HEK293T (cell line): ENCODE measurements at places on chromosomes 12 and 14.

DNA sequence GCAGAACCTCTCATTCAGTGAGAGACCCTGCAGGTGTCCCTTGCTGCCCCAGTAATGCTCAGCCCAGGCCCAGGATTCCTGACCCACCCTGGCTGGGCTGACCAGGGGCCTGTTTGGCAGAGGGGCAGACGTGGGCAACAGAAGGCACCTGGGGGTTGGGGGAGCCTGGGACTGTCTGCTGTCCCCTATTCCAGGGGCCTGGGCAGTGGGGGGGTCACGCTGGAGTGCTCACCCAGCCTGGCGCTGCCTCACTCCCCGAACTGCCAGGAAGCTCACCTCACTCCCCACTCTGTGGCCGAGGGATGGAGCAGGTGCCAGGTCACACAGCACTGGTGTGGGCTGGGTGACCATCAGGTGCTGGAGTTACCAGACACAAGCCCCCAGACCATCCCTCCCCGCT, 22.6 kb upstream of the NUDT14 start:
- no peak for DNase-seq

GRCh38 chr14:55713486-55713885, 133.5 kb downstream of the KTN1 start:
- no peak for DNase-seq

DNA sequence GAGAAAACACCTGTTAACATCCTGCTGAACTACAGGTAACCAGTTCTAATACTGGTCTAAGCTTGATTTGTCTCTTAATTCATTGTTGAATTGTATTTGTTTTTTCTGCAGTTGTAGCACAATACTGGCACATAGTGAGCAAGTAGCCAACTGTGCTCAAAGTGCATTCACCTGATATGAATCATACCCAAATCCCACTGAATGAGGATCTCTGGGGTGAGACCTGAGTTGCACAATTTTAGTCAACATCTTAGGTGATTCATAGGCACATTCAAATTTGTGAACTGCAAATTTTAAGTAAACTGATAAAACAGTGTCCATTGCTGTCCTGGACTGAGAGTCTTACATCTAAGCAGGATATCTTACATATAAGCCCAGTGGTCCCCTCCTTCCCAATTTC, 12.8 kb downstream of the KCNC2 start:
- DNase-seq, result no peak

DNA sequence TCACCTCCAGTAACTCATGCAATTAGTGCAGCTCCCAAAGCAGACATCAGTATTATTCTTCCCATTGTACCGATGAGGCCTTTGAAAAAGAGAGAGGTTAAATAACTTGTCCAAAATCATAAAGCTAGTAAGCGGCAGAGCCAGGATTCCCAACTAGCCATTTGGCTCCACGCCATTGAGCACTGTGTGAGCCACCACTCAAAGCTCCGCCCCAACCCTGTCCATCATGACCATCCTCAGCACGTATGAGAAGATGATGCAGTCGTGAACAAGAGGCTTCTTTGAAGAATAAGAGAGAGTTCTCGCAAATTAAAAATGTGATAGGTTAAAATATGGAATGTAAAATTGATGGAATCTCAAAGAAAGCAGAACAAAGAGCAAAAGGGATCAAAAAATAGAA, 14.6 kb downstream of the CLMN start:
- no peak for DNase-seq

DNA sequence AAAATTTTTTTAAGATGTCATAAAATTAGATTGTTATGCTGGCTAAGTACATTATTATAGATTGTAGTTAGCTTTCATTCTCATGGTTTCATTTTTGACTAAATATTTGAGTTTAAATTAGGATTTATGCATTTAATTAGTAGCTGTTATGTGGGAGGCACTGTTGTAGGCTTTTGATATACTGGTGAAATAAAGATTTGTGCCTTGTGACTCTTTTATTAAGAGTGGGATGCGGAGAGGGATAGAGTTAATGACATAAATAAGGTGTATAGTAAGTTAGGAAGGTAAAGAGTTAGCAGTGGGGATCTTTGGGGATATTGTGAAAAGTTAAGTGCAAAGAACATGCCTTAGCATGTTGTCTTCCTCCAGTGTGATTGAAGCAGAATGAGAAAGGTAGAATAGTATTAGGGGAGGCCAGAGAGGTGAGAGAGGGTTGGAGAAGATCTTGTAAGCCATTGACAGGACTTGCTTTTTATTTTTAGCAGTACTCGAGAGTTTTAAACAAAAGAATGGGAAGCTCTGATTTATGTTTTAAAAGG, 8.8 kb downstream of the ARHGAP5 start:
- DNase-seq, result no peak

GRCh38 chr14:100532154-100532861, 54.9 kb downstream of the BEGAIN start:
- no peak for DNase-seq

DNA sequence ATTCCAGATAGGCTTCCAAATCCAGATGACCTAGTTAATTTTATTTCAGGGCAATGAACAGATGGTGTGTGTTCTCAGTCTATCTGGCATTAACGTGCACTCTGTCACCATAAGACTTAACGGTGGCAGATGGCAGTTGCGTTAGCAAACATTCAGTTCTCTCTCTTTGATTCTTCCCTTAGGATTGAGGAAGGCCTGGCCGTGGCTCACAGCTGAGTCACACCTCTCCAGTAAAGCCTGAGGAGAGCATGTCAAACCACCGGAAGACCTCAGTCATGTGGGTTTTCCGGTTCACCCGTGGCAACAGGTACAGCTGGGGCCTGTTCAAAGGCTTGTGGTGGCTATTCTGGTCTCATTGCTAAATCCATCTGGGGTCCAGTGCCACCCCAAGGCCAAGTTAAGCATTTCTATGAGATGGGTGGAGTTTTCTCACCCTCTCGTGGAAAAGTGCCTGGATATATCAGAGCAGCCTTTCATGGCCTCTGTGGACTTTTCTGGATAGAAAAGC, 545.1 kb upstream of the ATP2B1 start:
- peak; percentile 6 for DNase-seq
